IPS-NIHi11 (cell line): ENCODE measurements at places on chromosomes 3 and 15.

GRCh38 chr3:9149566-9149965 lies 99.9 kb downstream of the SRGAP3 start:
- DNase-seq: no peak

DNA sequence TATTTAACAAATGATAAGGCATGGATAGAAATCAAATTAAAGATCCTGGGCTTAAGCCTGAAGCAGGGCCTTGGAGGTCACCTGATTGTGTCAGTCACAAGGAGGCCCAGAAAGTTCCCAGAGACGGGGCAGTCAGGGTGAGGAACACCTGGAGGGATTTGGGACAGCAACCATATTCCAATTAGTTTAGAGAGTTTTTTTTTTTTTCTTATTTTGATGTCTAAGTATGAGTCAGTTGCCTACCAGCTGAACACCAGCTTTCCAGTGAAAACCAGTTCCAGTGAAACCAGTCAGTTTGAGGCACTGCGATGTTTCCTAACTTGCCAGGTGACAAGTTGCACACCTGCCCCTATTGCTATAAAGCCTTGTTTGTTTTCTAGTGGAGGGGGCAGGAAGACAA lies 350.7 kb upstream of the AZI2 start:
- no peak for DNase-seq

DNA sequence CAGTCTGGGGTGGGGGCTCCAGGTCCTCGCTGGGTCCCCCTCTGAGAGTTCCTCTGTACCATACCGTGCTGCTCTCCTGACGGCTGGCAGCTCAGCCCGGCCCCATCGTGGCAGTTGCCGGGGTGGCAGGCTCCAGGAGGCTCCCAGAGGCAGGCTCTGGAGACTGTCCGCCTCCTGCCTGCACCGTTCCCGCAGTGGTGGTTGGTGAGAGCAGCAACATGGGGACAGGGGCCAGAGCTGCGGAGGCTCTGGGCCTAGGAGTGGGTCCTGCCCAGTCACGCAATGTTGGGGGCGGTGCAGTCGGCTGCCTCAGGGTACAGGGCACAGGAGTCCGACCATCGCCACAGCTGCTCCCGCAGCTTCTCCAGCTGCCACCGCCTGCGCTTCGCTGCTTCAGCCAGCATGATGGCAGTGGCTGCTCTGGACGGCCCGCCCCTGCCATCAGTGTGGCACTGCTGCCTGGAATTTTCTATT lies 492.7 kb downstream of the AGBL1 start:
- peak; percentile 13 for DNase-seq

DNA sequence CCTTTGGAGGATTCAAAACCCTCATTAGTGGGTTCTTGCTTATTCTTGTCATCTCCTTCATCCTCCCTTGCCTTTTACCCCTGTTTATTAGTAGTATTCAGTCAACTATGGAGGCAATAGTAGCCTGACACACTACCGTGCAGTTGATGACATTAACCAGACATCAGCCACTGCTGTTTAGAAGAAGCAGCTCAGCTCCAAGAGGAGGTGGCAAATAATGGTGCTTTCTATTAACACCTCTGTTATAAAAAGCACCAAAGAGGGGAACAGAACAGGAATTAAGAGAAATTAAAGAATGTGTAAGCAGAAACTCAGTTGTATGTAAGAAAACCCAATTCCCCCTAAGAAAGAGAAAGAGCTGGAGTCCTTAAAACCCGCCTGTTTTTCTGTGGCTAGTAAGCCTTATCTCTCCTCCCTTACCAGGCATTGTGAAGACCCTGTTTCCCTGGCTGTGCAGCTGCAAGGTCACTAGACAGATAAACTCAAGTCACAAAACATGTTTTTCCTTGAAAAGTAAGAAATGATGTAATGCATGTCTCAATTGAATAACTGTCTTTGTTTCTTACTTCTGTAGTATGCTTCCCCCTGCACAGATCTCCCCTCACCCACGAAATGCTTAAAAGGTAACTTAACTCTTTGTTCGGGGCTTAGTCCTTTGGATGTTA lies 21.2 kb downstream of the CCR4 start:
- no peak for DNase-seq

DNA sequence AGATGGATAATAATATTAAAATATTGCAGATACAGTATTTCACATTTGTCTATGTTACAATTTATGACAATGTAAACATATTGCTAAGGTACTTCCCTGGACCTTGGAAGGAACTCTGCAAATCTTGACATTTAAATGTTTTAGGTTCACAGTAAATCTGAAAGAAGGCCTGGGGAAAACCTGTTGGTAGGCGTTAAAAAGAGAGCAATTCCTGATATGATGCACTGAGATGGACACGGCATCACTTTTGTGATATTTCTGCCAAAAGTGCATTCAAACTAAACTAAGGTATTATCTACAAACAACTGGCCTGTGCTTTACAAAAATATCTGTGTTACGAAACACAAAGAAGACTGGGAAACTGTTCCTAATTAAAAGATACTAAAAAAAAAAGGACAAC lies 6.1 kb upstream of the TP63 start:
- no peak for DNase-seq

GRCh38 chr15:44738340-44738984 lies 2.1 kb downstream of the TRIM69 start:
- peak; percentile 29 for DNase-seq

GRCh38 chr3:9198899-9199335 lies 50.5 kb downstream of the SRGAP3 start:
- no peak for DNase-seq

DNA sequence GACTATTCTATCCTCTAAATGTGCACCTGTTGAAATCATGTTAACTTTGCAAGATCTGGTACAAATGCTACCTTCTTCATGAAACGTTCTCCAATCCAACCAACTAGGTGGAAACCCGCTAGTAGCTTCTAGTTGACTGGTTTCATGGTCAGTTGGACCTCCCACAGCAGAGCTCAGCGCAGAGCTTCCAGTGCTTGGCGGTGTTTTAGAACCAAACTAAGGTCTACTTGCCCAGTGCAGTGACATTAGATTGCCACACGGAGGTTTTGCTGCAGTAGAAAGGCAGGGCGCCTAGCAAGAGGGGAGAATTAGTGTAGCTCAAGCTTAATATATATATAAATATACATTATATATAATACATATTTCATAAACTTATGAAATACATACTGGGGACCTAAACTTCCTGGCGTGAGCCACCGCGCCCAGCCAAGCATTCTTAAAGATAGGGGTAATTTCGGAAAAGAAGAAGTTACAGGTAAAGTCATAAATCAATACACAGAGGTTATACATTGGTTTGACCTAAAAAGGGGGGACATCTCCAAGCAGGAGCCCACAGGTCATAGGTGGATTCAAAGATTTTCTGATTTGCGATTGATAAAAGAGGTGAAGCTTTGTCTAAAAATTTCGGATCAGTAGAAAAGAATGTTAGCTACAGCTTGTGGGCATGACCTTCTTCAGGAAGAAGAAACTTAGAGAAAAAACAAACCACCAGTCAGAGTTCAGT lies 2.1 kb upstream of the OXSR1 start:
- no peak for DNase-seq

DNA sequence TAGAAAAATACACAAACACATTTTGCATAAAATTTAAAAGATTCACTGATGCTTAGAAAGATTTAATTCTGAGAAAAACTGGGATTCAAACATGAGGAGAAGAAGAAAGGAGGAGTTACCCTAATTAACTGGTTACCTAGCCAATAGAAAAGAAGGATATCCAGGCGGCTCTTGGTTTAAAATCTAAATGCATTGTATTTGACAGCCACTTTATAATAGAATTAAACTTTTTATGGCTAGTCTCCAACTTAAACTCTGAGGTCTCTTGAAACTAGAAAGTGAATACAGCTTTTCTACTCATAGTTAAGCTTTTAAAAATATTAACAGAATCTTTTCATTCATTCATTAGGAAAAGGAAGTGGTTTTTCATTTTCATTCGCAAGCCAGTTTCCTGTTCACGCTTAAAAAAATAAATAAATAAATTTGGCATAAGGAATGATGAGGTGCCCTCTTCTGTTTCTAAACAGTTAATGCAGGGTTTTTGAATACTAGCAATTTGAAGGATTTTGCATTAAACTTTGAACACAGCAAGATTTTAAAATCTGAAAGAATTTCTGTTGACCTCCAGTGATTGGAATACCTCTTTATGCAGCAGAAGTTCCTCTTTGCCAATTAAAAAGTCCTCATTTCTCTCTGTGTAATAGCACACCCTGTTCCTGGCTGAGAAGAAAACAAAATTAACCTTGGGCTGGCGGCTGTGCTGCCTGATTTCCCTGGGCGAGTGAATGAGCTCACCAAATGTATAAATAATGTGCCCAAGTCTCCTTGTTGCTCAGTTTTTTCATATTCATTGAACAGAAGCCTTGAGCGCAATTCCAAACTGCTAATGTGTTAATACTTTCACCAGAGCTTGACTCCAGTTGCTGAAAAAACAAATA lies 105.1 kb downstream of the ZMAT3 start:
- DNase-seq: peak; percentile 21

DNA sequence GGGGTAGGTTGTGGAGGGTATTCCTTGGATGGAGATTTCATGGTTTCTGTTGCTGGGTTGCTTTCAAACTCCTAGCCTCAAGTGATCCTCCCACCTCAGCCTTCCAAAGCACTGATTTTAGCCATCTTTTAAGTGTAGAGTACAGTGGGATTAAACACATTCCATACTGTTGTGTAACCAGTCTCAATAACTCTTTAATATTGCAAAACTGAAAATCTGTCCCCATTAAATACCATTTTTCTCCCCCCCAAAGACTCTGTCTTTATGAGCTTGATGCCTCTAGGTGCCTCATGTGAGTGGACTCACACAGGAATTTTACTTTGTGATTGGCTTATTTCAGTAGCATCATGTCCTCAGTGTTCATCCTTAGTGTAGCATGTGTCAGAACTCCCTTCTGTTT lies 74.7 kb upstream of the ATP10A start:
- no peak for DNase-seq

DNA sequence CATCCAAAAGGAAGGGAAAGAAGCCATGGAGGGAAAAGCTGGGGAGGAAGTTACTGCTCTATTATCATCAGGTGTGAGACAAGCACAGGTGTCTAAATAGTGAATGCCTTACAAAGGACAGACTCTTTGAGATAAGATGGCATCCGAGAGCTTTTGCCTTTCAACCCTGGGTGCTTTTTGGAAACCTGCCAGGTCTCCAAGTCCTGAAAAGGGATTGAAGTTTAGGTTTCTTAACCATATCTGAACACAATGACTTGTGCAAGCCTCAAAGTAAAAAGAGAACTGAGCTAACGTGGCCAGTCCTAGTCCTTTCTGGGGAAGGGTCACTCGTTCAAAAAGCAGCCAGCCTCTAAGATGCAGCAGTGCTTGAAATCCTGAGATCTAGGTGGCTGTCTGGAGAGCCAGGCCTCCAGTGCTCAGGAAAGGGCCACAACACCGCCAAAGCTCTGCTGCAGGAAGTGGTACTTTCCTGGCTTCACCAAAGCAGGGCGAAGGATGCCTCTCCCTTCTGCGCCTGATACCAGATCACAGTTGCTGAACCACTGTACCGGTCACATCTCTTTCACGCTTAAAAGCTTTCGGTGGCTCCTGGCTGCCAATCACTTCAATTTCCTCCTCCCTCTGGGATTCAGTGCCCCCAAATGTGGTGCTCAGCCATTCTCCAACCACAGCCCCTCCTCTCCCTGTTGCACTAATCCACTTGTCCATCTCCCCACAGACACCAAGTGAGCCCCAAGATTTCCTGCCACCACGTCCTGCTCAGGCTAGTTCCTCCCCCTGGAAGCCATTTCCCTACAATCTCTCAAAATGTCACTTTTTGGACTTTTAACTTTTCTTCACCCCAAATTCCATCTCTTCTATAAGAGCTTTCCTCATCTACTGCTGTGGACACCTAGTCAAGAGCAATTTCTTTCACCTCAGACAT lies 104.1 kb upstream of the LPP start:
- DNase-seq: no peak

DNA sequence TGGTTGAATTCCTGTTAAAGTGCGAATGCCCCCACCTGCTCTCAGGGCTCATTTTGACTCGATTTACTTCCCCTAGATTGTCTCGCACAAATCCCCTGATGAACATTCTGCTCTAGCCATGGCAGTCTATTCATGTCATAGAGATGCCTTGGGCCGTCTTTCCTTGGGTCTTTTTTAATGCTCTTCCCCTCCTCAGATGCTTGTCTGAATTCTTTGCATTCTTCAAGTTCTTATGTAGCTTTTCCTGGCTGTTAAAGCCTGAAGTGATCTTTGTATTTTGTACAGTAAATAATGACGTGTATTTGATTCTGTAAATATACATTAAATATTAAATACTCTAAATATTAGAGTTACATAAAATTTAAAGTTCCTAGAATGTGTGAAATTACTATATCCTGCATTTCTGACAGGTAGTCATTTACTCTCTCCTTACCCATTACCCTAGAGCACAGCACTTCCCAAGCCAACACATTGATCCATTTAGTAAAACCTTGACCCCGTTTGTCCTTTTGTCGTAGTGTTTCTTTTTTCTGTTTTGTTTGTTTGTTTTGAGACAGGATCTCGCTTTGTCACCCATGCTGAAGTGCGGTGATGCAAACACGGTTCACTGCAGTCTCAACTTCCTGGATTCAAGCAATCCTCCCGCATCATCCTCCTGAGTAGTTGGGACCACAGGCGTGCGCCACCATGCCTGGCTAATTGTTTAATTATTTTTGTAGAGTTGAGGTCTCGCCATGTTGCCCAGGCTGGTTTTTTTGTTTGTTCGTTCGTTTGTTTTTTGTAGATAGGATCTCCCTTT lies 47.9 kb downstream of the YEATS2 start:
- peak; percentile 31 for DNase-seq

- DNase-seq: no peak
Observed at GRCh38 chr3:45817831-45818522, 21.6 kb upstream of the SLC6A20 start.

GRCh38 chr3:174439331-174440252 lies 419.5 kb upstream of the NAALADL2 start:
- DNase-seq: no peak

DNA sequence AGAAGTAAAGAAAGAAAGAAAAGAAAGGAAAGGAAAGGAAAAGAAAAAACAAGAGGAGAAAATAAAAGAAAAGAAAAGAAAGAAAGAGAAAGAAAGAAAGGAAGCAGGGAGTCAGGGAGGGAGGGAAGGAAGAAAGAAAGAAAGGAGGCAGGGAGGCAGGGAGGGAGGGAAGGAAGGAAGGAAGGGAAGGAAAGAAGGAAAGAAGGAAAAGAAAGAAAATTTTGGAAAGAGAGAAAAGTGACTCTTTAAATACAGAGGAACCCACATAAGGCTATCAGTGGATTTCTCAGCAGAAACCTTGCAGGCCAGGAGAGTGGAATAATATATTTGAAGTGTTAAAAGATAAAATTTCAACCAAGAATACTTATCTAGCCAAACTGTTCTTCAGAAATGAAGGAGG lies 44.2 kb upstream of the GNB4 start:
- no peak for DNase-seq

DNA sequence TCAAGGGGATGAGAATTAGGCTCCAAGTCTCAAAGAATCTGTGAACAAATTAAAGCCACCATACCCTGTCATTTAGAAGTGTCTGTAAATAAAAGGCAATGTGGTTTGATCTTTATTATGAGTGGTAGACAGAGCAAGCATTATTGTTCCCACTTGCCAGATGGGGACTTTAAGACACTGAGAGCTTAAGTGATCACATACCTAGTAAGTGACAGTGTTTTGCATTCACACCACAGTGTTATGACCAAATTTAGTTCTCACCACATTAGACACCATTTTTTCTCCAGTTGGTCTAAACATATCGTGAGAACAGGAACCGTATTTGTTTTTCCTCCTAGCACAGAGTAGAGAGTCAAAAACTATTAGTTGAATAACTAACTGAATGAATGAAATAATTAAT lies 13.2 kb upstream of the ZBED2 start:
- DNase-seq: no peak

GRCh38 chr15:101008158-101009139 lies 89.3 kb downstream of the LRRK1 start:
- peak; percentile 92 for DNase-seq

- DNase-seq: no peak
Observed at GRCh38 chr15:26134152-26134551, 271.0 kb upstream of the ATP10A start.
